CD4-positive, alpha-beta T cell (primary cell): ENCODE measurements at places on chromosomes 11 and 22.
A peak's percentile ranks its signal among the peaks of the same experiment; 100 is the strongest.

GRCh38 chr22:46053563-46054090, 76.7 kb upstream of the WNT7B start:
- peak; percentile 67 for DNase-seq

DNA sequence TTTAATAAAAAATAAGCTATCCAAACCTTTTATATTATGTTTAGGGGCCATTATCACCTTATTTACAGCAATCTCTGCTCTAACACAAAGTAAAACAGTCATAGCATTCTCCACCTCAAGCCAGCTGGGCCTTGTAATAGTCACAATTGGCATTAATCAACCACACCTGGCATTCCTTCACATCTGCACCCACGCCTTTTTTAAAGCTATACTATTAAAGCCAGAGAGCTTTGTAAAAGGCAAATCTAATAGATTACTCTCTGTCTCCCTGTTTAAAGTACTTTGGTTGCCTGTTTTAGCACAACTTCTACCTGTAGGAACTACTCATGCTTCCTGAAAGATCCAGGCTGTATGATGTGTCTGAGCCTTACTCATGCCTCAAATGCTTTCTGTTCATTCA, 113.1 kb downstream of the CSNK2A3 start:
- no peak for DNase-seq

GRCh38 chr11:111283945-111284481, 14.3 kb upstream of the POU2AF3 start:
- no peak for DNase-seq

GRCh38 chr22:49204599-49205482, 622.8 kb downstream of the BRD1 start:
- DNase-seq: no peak

DNA sequence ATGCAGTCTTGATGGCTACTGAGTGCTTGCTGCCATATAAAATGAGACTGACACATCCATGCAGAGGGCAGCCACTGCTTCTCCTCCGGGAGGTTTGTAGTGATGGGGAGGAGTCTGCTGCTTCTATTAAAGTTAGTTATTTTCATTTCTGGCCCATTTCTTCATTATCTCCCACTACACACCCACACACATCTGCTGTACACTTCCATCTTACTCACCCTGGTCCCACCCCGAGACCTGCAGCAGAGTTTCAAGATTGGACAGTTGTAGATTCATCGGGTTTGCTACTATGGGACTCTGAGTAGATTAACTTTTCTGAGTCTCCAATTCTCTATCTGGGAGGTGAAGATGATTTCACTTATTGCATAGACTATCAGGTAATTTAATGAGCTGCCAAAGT, 176.2 kb upstream of the SNX19 start:
- no peak for DNase-seq

- DNase-seq: no peak
Observed at GRCh38 chr22:44067901-44068300, 43.8 kb downstream of the PARVB start.

- DNase-seq: no peak
Observed at GRCh38 chr11:13105237-13105844, 96.2 kb downstream of the RASSF10 start.

DNA sequence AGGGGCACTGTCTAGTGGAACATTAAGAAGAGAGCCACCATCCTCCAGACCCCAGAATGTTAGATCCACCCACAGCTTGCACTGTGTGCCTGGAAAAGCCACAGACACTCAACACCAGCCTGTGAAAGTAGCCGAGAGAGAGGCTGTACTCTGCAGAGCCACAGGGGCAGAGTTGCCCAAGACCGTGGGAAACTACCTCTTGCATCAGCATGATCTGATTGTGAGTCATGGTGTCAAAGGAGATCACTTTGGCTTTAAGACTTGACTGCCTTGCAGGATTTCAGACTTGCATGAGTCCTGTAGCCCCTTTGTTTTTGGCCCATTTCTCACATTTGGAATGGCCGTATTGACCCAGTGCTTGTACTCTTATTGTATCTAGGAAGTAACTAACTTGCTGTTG, 115.9 kb upstream of the CCDC179 start:
- no peak for DNase-seq

DNA sequence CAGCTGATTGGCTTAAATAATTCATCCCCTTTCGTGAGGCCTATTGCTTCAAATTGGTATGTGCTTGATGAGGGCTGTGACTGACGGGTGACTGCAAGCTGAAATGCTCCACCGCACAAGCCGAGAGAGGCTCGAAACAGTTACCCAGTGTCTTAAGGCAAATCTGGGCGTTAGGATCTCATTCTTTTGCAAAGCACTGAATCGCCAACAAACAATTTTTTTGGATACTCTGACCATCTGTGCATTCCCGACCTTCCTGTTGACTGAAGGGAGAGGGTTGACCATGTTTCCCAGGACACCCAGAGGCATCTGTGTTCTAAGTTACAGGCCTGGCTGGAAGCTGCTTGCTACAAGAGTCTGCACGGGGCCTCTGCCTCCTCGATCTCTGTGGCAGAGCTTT, 32.1 kb downstream of the CACNG2 start:
- no peak for DNase-seq

- DNase-seq: no peak
Observed at GRCh38 chr11:125923633-125924032, 19.3 kb downstream of the DDX25 start.
